GM13976 (cell line): ENCODE measurements at places on chromosomes 12 and 14.
A peak's percentile ranks its signal among the peaks of the same experiment; 100 is the strongest.

- no peak for DNase-seq
These were observed 350.7 kb downstream of the TMEM132D start for GRCh38 chr12:129552996-129553750.

DNA sequence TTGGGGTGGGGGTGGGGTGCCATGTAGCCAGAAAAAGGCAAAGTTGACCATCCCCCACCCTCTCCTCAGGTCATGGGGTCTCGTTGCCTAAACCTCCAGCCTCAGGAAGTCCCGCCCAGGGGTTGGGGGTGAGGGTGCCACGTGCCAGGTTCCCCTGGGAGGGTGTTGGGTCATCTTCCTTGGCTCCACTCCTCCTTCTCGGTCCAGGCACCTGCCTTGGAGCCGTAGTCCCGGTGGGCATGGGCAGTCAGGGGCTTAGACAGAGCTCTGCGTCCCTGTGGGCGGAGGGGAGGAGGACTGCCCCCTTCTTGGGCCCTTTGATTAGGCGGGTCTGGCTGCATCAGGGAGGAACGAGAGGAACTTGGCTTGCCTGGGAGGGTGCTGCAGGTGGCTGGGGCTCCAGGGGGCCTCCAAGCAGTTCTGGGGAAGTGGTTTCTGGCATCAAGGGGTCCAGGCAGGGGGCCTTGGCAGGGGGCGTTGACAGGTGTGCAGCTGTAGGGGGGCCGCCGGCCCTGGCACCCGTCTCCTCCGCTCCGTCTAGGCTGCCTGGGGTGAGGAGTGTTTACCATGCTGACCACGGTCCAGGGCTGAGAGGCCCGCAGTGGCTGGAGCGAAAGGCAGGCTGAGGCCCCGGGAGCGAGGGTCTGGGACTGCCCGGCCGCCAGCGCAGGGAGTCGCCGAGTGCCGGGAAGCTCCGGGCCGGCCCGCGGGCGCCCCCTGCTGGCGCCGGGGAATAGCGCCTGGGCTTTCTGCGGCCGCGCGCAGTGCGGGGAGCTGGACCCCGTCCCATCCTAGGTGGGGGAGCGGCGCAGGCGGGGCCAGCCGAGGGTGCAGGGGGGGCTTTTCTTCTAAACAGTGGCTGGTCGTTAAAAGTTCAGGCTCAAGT is 7.9 kb downstream of the SETD1B start:
- peak; percentile 94 for DNase-seq

GRCh38 chr14:99781091-99781490 is 12.1 kb upstream of the EML1 start:
- no peak for DNase-seq

DNA sequence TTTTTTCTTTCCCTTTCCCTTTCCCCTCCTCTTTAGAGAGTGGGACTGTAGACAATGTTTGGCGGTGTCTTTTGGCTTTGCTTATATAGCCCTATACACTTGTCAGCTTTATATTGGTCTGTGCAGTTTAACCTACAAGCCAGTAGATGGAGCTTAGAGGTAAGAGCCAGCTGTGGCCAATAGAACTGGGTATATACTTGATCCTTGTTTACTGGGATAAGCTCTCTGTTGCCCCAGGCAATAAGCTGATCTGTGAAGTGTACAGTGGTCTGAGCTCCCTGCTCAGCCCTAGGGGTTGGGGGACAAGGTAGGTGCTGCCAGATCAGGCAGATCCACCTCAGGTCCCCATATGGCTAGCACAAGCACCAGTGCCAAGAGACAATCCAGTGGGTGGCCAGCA is 434.1 kb downstream of the NOVA1 start:
- DNase-seq: no peak

DNA sequence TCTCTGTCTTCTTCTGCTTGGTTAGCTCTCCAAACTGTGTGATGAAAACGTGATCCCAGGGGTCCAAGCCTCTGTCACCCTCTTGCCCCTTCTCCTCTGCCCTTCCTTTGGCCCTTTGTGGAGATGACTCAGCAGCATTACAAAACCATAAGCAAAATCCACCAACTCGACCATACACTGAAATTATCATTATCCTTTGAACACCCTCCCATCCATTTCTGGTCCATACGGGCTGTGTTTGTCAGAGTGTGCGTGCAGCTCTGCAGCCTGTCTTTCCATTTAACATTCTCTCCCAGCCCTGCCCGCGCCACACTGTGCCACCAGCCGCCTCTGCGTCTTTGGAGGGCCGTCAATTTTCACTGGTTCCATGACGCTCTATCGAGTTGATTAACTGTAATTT is 69.2 kb downstream of the SLC25A47 start:
- no peak for DNase-seq

- no peak for DNase-seq
These were observed 4.1 kb downstream of the KCTD10 start for GRCh38 chr12:109473006-109473405.

- peak; percentile 21 for DNase-seq
These were observed 452.7 kb upstream of the PDE3A start for GRCh38 chr12:19915392-19916195.

DNA sequence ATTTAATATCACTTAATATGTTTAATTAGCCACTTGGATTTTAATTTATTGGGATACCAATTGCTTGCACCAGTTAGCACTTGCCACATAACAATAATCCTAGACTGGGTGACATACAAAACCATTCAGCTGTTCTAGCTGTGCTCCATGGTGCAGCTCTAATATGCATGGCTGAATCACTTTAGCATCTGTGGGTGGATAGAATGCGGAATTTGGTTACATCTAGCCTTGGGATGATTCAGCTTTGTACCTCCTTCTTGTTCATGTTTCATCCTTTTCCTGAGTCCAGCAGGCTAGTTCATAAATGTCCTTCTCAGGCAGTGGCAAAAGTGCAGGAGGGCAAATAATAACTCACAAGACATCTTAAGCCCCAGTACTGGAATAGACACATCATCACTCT is 1263.0 kb downstream of the LRFN5 start:
- DNase-seq: no peak

DNA sequence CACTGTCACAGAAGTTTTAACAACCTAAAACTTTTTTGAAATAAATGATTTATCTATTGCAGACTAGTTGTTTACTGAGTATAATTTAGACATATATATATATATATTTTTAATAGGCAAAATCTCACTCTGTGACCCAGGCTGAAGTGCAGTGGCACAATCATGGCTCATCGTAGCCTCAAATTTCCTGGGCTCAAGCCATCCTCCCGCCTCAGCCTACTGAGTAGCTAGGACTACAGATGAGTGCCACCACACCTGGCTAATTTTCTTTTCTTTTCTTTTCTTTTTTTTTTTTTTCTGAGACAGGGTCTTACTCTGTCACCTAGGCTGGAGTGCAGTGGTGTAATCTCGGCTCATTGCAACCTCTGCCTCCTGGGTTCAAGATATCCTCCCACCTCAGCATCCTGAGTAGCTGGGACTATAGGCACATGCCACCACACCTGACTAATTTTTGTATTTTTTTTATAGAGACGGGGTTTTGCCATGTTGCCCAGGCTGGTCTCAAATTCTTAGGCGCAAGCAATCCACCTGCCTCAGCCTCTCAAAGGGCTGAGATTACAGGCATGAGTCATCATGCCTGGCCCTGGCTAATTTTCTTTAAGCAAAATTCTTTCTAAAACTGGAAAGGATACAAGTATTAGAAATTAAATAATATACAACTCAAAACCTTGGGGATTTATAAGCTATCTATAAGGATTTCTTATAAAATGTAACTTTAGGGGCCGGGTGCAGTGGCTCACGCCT is 23.1 kb downstream of the EEA1 start:
- DNase-seq: no peak

DNA sequence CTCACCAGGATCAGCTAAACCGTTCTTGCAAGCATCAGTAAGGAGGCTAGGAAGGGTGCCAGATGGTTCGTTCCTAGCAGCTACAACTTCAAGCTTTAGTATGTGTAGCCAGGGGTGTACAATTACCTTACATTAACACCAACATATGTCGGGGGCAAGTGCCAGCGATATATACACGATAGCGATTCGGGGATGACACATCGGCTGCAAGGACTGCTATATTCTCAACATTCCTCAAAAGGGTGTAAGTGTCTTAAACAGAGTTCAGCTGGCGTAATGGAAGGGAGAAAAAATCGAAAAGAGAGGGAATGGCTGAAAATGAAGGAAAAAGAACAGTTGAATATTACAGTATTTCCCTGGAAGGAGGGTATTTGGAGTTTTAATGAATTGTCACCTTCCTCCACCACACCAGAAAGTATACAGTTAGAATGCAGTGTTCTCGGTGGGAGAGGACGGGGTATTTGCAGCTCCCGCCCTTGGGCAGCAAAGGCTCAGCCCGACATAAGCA is 545 bp downstream of the LIMA1 start:
- DNase-seq: no peak

GRCh38 chr12:95621725-95622124 is 70.4 kb upstream of the USP44 start:
- no peak for DNase-seq

GRCh38 chr12:104750061-104750460 is 208.0 kb downstream of the SLC41A2 start:
- DNase-seq: no peak

DNA sequence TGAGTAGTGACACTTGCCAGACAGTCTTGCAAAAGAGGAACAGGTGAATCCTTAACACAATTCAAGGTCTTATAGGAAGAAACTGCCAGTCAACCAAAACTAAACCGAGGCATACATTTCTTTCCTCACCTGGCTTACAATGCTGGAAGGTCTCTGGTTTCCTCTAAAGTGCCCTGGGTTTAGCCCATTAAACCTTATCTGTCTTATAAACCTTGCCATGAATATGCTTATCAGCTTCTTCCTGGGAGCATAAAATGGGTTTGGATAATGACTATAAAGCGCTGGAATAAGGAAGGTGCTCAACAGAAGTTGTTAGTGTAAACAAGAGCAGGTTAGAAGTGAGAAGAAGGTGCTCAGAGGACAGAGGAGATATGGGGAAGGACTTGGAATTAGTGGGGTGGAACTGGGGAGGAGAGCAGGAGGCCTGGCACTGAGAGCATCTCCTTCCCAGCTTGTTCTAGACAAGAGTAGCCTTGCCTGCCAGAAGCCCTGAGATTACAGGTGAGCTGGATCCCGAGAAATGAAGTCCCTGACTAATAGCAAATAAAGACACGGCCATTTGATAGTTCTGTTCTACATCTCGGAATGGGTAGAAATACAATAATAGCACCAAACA is 14.1 kb upstream of the GPRC5A start:
- DNase-seq: no peak

DNA sequence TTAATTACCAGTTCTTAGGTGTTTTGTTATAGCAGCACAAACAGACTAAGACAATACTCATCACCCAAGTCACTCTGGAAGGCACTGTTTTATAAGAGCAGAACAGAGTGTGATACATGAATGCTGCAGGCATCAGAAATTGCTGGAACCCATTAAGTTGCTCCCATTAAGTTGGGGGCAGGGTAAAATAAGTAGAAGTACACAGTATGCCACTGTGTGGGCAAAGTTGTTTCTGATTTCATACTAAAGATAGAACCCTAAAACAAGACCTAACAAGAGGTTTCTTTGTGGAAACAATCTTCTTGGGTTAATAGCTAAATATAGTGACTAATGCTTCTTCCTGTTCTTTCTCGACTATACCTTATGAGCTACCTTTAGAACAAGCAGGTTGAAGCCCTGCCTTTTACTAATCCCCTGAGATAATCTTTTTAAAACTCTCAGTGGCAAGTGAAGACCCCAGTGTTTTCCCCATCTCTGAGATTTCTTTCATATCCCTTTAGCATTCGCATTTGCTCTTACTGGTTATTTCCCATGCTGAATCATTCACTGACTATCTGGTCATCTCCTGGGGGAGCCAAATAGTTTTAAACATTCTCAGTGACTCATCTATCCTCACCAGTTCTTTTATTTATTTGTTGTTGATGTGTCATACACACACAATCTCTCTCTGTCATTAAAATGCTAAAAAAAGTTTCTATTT is 52.3 kb downstream of the SOCS2 start:
- DNase-seq: peak; percentile 44

GRCh38 chr14:95519699-95520098 is 3.2 kb upstream of the SYNE3 start:
- no peak for DNase-seq

DNA sequence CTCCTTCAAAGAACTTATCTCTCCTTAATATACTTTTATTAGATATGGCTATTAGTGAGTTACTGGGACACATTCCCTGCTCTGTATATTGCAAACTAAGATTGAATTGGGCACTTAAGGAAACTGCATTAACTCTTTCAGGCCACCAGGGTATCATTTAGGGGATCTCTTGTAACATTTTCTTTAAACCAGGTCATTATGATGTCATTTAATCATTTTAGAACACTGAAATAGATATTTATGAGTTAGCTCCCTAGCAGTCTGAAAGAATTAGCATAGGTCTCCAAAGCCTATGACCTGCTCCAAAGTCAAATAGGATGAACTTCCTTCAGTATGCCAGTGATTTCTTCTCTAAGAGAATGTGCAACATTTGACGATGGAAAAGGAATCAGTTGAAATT is 506.9 kb downstream of the FOXG1 start:
- no peak for DNase-seq

- DNase-seq: no peak
These were observed 93.9 kb downstream of the FGD4 start for GRCh38 chr12:32493282-32493681.

DNA sequence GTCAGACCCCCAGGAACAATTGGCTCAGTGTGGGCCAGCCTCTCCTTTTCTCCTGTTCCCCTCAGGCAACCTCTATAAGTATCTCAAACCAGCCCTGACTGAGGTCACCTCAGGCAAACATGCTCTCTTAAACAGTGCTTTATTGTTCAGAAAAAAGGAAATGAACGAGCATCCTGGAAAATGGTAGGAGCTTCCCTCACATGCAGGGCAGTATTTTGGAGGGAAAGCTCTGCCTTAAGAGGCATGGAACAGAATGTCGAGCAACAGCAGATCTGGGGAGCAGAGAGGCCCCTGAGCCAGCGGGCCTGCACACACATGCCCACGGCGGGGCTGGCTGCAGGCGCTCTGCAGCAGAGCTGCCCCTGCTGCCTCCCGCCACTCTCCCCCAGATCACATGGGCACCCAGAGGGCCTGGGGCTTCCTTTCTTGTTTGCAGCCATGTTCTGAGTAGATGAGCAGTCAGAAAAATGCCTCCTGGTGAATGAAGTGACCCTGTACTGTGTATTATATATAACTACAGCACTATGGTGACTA is 42.0 kb downstream of the MOK start:
- DNase-seq: no peak

- DNase-seq: no peak
These were observed 69.3 kb downstream of the SLC35F4 start for GRCh38 chr14:57796556-57796955.

- DNase-seq: no peak
These were observed 100.7 kb downstream of the TSPAN9 start for GRCh38 chr12:3177778-3178425.

DNA sequence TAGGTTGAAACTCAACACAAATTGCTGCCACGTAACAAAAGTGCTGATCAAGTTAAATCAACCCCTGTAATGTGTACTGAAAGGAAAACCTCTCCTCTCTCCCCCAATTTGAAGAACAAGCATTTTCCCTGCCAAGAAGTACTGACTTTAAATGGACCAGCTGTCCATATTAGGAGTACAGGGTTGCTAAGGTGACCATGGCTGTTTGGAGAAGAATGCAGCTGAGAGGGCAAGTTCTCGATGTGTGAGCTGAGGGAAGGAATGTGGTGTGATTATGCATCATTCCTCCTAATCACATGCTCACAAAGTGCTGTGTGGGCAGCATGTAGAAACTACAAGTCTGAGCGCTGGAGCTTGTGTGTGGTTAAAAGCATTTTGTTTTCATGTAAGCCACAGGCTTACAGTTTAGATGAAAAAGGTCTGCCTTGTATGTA is 50.9 kb upstream of the CCT2 start:
- peak; percentile 58 for DNase-seq
